NCI-H1092 treated with DMSO at 0.1 percent for 48 hours (cell line): ENCODE measurements at places on chromosomes 1 and 21.

DNA sequence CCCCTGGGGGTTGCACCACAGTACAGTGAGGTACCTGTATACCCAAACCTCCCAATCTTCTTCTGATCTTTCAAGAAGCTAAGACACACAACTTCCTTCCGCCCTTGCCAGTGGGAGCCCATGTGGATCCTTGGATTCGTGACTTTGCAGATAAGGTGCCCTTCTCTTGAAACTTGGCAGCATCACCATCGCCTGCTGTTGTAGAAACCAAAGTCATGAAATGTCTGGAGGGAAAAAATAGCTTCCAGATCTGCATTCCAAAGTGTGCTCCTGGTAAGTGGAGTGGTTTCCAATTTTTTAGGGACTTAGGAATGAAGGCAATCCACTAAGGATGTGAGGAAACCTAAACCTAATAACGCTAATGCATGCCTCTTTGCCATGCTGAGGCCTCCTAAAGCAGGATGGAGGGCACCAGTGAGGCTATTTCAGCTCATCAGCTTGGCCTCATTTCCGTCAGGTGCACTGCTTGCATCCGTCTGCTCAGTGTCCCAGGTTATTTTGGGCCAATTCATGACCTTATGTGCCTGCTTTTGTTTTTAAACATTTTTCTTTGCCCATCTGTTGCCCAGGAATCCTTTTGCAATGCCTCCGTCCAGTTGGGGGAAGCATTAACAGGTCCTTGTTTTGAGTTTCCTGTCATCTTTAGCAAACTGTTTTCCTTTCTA, 8.2 kb upstream of the EFHD2 start:
- DNase-seq: no peak

- no peak for DNase-seq
These were observed 70.0 kb upstream of the ZNF644 start for GRCh38 chr1:91091812-91092211.

DNA sequence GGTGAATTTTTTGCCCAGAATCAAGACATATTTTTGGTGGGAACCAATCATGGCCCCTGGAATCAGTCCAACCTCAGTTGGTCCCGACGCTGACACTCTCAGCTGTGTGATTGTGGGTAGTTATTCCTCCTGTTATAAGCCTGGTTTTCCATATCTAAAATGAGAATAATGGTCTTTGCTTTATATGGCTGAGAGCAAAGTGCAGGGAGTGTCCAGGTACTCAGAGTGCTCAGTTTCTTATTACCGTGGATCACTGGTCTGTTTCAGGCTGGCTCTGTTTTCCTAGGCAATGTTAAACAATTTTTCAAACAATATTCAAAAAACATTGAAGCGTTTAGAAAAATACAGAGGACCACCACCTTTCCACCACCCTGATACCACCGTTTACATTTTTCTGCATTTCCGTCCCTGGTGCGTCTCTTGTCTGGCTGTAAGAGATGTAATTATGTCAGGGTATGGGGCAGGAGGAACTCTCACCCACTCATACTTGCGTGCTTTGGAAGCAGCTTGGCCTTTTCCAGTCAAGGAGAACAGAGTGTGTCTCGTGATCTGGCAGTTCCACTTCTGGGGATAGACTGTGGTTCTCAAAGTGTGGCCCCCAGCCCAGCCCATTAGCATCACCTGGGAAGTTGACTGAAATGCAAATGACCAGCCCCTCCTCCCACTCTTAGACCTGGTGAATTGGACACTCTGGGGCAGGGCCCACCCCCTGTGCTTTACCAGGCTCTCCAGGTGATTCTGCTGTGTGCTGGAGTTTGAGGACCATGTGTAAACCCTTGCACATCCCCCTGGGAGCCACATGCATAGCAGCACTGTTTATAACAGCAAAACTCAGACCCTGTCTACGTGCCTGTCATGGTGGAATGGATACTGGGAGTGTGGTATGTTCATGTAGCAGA, 6.8 kb downstream of the MX1 start:
- DNase-seq: no peak

DNA sequence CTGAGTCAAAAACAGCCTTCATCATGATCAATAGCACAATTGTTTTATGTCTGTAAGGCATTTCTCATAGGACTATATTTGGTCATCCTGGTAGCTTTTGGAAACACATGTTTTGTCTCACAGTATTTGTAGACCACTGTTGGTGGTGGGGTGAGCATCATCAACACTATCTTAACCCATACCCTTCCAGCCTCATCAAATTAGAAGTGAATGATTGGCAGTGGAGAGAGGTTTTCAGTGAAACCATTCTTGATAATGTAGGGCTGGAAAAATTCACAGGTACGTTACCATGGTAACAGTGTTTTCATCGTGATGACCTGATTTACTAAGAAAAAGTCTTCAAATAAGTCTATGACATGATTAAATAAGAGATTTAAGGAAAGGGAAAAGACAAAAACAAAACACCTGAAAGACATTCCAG, 45.3 kb upstream of the C1orf105 start:
- DNase-seq: no peak

DNA sequence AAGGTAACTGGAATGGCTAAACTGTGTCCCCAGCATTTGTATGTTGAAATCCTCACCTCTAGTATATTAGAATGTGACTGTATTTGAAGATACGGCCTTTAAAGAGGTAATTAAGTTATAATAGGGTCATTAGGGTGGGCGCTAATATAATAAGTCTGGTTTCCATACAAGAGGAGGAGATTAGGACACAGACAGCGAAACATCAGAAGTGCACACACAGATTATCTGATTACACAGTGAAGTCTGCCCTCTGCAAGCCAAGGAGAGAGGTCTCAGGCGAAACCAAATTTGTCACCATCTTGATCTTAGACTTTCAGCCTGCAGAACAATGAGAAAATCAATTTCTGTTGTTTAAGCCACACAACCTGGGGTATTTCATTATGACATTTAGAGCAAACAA, 2233.1 kb downstream of the MRPL39 start:
- no peak for DNase-seq

DNA sequence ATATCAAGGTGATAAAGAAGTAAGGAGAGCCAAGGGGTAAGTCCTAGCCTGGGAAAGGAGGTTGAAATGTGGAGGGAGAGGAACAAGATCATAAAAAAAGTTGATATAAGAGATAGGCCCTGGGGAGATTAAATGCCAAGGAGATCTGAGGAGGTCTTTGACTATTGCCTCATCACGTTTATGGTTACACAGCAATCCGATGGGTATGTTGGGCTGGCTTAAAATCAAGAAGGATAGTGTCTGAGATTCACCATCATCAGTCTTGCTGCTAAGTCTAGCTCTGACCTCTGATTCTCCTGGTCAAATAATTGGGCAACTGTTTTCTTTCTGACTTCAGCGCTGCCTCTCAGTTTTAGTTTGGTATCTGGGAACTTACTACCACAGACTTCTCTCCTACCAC, 416.3 kb downstream of the GPATCH2 start:
- DNase-seq: no peak

DNA sequence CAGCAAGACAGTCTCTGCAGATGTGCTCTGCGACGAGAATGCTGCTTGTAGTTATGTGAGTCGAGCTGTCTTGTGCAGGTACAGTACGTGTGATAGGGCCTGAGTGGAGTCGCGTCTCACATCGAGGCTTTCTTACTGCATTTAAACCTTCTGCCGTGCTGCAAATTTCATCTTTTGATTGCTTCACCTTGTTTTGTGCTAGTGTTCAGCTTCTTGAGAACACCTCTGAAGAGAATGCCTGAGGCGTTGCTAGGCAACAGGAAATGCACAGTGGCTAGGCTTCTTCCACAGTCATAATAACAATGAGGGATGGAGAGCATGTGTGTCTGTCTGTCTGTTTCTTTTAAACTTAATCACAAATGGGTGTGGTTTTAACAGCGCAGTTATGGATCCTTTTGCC, 52.9 kb downstream of the MRPS6 start:
- no peak for DNase-seq

GRCh38 chr1:2556678-2557481, 709 bp downstream of the TNFRSF14 start:
- DNase-seq: no peak

DNA sequence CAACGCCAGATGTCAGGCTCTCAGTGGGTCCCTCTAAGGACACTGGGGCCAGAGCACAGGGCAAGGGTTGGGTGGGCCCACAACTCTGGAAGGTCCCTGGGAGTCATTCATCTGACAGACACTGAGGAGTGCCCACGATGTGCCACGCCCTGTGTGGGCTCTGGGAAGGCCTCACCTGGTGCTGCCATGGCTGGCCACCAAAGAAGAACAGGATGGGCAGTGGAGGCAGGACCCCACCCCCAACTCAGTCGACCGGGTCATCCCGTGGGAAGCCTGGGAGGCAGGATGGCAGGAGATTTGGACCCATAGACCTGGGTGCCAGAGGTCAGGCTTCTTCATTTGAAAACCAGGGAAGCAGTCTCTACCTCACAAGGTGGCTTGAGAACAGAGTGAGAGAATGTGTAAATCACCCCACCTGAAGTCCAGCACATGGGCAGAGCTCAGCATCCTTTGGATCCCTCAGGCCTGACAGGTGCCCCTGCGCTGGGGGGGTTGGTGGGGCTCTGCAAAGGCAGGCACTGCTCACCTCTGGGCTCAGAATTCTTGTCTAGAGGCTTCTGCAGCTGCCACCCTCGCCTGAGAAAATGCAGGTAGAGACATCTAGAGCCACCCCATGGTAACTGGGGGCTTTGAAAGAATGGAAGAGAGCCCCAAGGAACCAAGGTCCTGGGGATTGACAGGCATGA, 1.2 kb upstream of the SELENON start:
- no peak for DNase-seq

GRCh38 chr1:161840363-161840762, 74.2 kb downstream of the ATF6 start:
- DNase-seq: no peak

DNA sequence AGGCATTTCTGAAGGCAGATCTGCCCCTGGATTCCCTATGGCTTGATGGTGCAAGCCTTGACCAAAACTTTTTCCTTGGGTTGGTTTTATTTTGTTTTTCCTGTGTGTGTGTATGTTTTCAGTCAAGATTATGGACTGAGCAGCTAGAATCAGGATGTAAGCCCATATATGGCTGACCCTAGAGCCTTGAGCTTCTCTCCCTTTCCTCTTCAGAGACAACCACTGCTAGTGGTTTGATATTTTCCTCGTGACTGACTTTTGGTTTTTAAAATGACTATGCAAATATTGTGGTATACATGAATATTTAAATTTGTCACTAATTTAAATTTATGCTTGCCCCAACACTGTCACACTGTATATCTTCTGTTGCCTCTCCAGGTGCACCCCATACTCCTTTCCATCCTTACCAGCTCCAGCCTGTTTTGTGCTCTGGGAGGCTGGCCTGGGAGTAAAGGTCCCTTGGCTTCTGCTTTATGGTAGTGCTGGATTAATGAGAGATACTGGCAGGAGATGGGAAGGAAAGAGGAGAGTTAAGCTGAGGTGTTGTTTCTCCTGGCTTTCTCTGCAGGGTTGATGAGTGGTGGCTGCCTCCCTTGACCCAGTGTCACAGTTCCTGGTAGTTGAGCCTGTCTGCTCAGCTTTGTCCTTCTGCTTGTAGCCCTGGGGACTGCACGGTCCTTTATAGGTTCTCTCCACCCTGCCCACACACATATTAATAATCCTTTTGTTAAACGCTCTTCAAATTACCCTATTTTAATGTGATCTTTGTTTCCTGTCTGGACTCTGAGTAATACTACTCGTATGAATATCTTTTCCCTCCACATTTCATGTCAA, 44.4 kb downstream of the RWDD3 start:
- DNase-seq: no peak

- DNase-seq: peak; percentile 58
These were observed 6.9 kb upstream of the DNAH14 start for GRCh38 chr1:224922404-224923164.

GRCh38 chr1:111593403-111594305, 25.9 kb upstream of the RAP1A start:
- DNase-seq: no peak

DNA sequence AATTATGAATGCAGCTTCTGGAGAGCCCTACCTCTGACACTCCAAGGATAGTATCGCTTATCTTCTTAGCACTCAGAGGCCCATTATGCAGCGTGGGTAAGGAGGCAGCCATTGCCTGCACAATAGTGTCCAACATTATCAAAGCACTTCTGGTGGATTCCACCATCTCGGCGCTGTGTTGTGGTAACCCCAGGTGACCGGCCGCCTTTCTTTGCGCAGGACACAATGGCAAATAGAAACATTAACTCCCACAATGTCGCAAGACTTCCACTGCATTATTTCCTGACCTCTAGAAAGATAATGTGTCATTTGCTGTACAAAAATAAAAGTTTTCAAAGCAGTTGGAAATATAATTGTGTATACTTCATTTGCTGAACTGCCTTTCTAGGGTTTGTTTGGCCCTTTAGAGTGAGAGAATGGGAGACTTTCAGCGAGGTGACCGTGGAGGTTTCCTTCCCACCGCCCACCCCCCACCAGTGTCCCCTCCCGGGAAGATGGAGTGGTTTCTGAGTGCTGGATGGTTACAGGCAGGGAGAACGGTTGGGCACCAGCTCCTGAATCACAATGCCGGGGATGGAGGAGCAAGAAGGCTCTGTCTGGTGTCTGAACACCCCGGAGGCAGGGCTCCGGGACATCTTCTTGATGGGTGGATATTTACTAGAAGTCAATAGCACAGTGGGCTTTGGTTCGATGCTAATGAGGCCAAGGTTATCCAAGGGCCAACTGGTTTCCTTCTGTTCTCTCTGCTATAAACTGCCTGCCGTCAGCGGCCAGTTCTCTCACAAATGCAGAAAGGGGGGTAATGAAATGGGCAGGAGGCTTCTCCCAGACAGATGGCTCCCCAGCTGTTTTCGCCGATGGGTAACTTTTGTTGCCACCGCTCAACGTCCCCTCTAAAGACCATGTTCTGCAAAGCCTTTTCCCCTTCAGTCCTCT, 215.4 kb upstream of the PROX1 start:
- DNase-seq: no peak

- no peak for DNase-seq
These were observed 28.5 kb upstream of the LRRC8C start for GRCh38 chr1:89604414-89604735.

DNA sequence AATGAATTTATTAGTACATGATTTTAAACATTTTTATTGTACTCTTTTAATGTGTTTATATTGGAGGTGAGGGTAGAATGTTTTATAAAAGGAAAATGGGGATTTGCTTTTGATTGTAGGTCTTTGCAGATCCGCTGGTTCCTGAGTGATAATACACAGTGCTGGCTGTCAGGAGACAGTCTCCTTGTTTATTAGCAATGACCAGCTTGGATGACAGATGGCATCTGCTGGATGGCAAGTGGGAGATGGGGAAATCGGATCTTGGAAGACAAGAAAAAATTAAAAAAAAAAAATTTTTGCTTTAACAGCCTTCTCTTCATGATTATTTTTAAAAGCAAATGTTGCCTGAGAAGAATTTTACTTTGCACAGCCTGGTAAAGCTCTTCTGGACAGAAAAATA, 4.4 kb upstream of the PHTF1 start:
- DNase-seq: no peak

GRCh38 chr1:22089134-22089571, 36.6 kb downstream of the CDC42 start:
- no peak for DNase-seq

DNA sequence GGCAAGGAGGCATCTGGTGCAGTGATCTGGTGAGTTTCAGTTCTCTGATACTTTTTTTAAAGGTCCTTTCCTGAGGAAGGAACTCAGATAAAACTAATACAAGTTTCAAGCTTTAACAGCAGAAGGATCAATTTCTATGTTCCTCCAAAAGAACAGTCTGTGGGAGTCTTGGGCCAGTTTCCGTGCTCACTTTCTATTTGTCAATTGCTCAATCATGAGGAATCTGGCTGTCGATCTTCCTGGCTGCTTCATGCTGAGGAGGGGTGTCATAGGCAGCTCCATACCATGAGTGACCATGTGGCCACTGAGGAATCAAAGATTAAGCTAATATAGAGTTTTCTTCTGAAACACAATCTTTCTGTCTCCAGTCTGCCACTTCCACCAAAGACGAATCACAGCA, 11.4 kb upstream of the TMEM125 start:
- DNase-seq: no peak
